ENCODE measurements at places on chromosomes 4 and X. TPM values are rescaled to one million over a fixed set of nuclear protein-coding genes. Genes with fewer than 3 reads are reported as not detected.

GRCh38 chr4:126051689-126052424 is 737.1 kb downstream of the FAT4 start:
- no peak for DNase-seq

- no peak for DNase-seq
Measured at GRCh38 chr4:168741281-168742173, 244.7 kb downstream of the PALLD start.

GRCh38 chr4:16206848-16207247 is 19.4 kb downstream of the TAPT1 start:
- DNase-seq, result no peak

GRCh38 chrX:51148848-51149247 is 183.8 kb upstream of the NUDT10 start:
- no peak for DNase-seq

- no peak for DNase-seq
Measured at GRCh38 chrX:72052415-72053090, 79.2 kb downstream of the RTL5 start.

DNA sequence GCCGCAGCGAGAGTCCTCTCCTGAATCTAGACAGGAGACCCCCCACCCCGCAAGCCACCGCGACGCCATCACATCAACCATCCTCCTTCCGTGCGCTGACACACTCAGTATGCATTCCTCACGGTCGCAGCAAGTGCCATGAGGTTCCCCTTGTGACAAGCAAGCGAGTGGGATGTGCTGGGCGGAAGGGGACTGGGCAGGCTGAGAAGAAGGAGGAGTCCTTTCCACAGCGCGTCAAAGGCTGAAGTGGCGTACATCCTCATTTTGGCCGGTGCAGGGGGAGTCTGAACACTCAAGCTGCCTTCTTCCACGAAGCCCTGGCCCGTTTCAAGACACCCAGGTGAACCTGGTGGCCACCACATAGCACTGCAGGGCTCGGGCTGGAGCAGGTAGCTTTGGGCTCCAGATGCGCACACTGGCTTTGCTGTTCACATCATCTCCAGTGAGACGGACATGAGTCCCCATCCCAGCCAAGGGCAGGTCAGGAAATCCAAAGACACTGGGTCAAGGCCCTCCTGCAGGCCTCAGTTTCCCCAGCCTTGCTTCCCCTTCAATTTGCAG is 30.4 kb downstream of the CCNQ start:
- no peak for DNase-seq

DNA sequence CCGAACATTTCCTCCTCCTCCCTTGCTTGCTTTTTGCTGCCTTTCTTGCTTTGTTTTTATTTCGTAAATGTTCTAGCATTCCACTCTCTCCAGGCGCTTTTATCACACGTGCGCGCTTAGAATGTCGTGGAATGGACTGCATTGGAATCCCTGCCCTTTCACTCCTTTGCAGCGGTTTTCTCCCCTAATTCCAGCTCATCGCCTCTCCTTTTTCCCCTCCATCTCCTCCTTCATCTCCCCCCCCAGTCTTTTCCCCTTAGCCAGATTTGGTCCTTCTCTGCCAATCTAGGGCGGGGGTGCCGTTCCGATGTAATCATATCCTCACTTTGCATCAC is 579 bp downstream of the OGT start:
- no peak for DNase-seq

- no peak for DNase-seq
Measured at GRCh38 chr4:113440371-113440770, 321.2 kb downstream of the CAMK2D start.

- no peak for DNase-seq
Measured at GRCh38 chr4:43990551-43990950, 458.1 kb downstream of the KCTD8 start.

GRCh38 chr4:80196922-80197573 is at the start of gene PRDM8:
Gene PRDM8 (plus strand): TSS chr4:80197503. CDS start chr4:80200081, 2,578 bp downstream.
- peak; percentile 70 for DNase-seq

DNA sequence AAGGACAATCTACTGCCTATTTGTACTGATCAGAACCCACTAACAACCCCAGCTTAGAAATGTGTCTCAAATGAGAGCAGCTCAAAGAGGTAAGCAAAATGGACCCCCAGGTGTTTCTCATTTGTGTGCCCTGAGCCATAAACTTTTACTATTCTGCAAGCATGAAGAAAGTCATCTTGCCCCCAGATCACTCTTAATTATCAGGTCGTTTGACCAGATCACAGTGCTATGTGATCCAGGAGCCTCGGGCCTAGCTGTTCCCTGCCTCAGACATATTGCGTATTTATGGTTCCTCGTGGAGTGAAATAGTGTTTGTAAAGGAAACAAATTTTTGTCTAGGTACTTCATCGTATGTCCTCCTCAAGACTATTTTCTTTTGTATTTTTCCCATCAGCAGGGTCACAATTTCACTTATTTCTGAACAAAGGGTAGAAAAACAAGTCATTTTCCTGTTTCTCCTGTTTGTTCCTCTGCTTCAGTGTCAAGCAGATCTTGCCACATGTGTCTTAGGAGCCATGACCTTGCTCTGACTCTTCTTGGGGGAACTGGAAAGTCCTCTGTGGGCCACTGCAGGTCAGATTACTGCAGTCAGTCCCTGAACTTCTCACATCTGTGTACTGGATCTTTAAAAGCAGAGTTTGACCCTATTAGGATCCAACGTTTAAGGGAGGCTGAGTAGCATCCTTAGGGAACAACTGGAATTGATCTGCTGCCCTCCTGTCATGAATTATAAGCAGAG is 194.9 kb downstream of the PALLD start:
- DNase-seq, result no peak

- no peak for DNase-seq
Measured at GRCh38 chr4:94235825-94236224, 28.2 kb downstream of the SMARCAD1 start.

DNA sequence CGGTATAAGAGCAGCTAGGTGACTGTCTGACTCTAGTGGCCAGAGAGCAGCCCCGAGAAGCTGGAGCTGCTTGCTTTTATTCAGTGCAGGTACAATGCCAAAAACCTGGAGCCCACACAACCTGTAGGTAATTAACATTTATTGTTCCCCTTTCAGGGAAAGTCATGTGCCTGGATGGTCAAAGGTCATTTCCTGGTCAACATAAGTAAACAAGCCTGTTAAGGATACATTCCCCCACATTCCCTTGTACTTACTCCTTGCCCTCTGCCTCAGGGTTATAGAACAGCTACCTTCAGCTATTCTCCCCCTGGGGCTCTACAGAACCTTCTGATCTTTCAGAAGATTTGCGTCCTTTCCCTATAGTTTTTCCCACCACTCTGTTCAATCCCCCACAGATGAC is 253.4 kb downstream of the TMA16 start:
- DNase-seq, result no peak

DNA sequence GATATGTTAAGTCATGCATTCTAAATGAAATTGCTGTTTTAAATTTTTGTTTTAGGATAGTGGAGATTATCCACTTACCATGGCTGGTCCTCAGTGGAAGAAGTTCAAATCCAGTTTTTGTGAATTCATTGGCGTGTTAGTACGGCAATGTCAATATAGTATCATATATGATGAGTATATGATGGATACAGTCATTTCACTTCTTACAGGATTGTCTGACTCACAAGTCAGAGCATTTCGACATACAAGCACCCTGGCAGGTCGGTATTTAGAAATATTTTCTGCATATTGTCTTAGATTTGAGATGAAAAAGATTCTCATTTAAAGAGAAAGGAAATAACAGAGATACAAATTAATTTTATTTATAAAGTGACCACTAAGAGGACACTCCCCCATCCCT is 83.6 kb downstream of the STAG2 start:
- DNase-seq, result no peak

- DNase-seq, result peak; percentile 42
Measured at GRCh38 chrX:154349359-154349935, 25.0 kb downstream of the FLNA start.

- DNase-seq, result no peak
Measured at GRCh38 chrX:140149761-140150160, 184.4 kb upstream of the CXorf66 start.

- DNase-seq, result no peak
Measured at GRCh38 chrX:38982370-38982769, 181.1 kb downstream of the MID1IP1 start.

- no peak for DNase-seq
Measured at GRCh38 chrX:40460926-40461325, 119.8 kb upstream of the ATP6AP2 start.

DNA sequence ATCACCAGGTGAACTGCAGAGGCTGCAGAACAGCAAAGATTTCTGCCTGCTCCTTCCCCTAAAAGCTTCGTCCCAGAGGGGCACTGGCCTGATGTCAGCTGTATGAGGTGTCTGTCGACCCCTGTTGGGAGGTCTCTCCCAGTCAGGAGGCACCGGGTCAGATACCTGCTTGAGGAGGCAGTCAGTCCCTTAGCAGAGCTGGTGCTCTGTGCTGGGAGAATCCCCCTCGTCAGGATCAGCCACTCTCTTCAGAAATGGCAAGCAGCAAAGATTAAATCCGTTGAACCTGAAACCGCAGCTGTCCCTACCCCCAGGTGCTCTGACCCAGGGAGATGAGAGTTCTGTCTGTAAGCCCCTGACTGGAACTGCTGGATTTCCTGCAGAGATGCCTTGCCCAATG is 1166.3 kb upstream of the ADGRL3 start:
- DNase-seq, result no peak

DNA sequence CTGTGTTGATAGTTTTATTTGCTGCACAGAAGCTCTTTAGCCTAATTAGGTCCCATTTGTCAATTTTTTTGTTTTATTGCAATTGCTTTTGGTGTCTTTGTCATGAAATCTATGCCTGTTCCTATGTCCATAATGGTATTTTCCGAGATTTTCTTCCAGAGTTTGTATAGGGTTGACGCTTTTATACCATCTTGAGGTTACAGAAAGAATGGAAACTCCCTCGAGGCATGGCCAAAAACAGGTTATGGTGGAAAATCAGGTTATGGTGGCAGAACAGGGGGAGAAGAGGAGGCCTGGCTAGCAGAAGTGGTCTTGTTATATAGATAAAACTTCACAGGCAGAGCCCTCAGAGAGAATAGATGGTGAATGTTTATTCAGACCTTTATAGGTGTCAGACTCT is 21.6 kb downstream of the OPHN1 start:
- no peak for DNase-seq

DNA sequence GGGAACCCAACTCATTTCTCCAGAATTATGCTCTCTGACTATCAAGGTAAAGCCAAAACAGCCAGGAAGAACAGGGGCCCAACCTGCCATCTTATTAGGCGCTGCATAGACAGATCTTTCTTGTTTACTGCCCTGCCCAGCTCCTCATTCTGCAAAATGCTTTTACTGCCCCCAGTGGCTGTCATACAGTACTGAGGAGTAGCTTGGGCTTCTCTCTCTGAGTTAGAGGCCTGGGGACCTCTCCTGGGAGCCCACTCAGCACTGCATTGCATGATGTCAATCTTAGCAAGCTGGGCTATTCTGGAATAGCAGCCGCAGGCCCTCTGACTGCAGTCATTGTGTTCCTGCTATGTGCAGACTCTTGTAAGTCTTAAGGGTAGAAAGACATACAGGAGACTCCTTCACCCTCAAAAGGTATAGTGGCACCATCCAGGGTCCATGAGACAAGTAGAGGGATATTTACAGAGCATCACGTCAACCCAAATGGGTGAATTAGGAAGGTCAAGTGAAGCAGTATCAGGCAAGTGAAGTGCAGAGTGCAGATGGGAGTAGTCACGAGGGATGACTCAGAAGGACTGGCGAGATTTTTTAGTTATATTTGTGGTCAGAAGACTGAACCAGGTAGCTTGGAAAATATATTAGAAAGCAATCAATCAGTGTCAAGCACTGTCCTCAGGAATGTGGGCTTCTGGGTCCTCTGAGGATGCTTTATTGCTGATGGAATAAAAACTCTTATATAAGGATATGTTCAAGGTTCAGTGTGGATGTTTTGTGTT is 294.1 kb upstream of the SFRP2 start:
- DNase-seq, result no peak

GRCh38 chrX:64204252-64204651 is 1.3 kb downstream of the AMER1 start:
- DNase-seq, result no peak

DNA sequence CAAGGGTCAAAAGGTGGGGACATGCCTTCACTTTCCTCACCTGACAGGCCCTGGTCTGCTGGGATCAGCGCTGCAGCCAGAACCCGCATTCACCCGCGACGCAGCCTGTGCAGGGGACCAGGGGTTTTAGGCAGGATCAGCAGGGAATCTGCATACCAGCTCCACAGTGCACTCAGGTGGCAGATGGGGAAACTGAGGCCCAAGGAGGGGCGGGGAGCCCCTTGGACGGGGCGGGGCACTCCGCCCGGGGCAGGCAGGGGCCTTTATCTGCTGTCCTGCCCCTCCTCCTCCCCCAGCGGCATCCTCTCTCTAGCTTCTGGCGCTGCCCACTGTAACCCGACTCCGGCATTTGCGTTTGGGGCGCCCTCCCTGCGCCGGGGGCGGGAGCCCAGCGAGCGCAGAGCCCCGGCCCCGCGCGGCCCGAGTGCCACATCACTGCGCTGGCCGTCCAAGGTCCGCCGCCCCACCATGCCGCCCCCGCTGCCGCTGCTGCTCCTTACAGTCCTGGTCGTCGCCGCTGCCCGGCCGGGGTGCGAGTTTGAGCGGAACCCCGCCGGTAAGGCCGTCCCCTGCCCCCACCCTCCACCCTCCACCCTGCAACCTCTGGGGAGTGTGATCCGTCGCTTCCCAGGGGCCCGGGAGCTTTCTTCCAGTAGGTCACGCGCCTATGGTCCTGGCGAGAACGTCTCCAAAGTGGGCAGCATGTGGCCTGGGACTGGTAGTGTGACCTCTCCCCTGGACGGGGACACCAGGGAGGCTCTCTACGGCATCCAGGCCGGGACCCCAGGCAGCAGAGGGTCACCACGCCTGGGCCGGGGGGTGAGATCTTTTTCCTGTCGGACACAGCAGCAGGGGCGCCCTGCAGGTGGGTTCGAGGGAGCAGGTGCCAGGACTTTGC is at the start of gene CPZ:
TSS of gene CPZ (plus strand) at position 400 of the 898 bp plus-strand sequence. CDS start at position 469, 69 bp downstream.
- no peak for DNase-seq

- DNase-seq, result no peak
Measured at GRCh38 chr4:56958111-56958517, 19.3 kb downstream of the NOA1 start.

PRRG1 gene
- not detected for total RNA-seq

ERVMER34-1 gene
- total RNA-seq, result not detected

IDS gene
- 317 TPM for total RNA-seq

PARM1 gene
- total RNA-seq, result 0.14 TPM

SPARCL1 gene
- not detected for total RNA-seq

MAGED4B gene
- not detected for total RNA-seq

CD38 gene
- 98.8 TPM for total RNA-seq

GNRHR gene
- total RNA-seq, result not detected

TMEM156 gene
- total RNA-seq, result 16.8 TPM

F9 gene
- not detected for total RNA-seq

SAP30 gene
- 2.6 TPM for total RNA-seq

MAGEA4 gene
- not detected for total RNA-seq

PFKFB1 gene
- total RNA-seq, result 0.75 TPM

ARMCX1 gene
- total RNA-seq, result 0.18 TPM

RASGEF1B gene
- 90.8 TPM for total RNA-seq

GAGE12J gene
- total RNA-seq, result not detected

PCDH19 gene
- total RNA-seq, result not detected

UGT2A2 gene
- total RNA-seq, result not detected

ZBTB49 gene
- total RNA-seq, result 19.3 TPM

CCSER1 gene
- 1.1 TPM for total RNA-seq

PDGFC gene
- 1.6 TPM for total RNA-seq

Data from natural killer cell (primary cell).